ENCODE measurements at places on chromosomes 6 and 20.

DNA sequence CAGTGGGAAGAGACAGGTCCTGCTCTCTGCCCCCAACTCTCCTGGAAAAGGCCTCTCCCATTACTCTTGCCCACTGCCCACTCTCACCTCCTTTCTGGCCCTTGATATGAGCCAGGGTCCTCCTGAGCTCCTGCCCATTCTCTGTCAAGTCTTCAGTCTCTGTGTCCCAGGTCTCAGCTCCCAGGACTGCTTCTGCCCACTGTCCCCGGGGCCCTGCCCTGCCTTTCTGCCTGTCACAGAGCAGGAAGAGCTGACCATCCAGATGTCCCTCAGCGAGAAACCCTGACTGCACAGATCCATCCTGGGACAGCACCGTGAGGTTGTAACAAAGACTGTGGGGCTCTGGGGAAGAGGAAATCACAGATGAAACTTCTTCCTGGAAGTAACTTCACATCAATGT lies 22.2 kb downstream of the HLA-F start:
- no peak for DNase-seq

DNA sequence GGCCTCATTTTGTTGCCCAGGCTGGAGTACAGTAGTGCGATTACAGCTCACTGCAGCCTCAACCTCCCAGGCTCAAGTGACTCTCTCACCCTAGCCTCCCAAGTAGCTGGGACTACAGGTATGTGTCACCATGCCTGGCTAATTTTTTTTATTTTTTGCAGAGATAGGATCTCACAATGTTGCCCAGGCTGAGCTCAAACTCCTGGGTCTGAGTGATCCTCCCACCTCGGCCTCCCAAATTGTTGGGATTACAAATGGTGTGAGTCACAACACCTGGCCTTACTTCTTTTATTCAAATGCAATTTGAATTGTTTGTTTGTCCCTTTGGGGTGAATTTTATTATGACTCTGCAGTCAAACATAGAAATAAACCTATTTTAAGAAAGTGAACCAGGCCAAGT lies 131.7 kb upstream of the SLC22A16 start:
- DNase-seq, result no peak

- no peak for DNase-seq
These were observed 47.3 kb downstream of the ITCH start for GRCh38 chr20:34410336-34410735.

DNA sequence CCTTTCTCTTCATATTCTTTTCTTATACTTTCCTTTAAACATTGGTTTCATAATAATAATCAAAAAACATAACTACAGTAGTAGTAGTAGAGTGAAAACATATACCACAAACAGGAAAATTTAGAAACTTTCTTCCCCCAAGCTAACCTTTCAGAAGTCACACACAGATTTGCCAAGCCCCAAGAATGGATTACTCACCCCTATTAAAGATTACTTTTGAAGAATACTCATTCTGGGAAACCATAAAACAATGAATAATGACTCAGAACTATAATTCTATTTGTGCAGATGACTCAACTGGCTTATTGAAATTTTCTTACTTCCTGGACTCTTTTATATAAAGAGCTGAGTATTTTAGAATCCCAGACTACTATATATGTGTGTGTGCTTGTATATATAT lies 119.4 kb upstream of the GJE1 start:
- no peak for DNase-seq

DNA sequence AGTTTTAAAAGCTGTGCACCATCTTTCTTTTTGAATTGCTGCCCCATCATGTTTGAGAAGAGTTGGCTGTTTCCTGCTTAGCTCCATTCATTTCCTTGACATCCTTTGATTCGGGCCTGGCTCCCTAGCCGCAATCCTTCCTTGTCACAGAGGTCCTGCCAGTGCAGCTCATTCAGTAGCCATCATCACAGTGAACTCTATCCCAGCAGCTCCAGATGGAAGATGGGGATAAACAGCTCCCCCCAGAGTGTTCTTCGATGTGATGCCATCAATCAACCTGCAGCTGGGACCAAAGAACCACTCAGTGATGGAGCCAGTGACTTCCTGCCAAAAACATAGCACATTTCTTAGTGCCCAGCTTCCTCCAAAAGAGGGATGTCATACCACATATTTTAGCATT lies 158.8 kb downstream of the FRK start:
- DNase-seq, result no peak

DNA sequence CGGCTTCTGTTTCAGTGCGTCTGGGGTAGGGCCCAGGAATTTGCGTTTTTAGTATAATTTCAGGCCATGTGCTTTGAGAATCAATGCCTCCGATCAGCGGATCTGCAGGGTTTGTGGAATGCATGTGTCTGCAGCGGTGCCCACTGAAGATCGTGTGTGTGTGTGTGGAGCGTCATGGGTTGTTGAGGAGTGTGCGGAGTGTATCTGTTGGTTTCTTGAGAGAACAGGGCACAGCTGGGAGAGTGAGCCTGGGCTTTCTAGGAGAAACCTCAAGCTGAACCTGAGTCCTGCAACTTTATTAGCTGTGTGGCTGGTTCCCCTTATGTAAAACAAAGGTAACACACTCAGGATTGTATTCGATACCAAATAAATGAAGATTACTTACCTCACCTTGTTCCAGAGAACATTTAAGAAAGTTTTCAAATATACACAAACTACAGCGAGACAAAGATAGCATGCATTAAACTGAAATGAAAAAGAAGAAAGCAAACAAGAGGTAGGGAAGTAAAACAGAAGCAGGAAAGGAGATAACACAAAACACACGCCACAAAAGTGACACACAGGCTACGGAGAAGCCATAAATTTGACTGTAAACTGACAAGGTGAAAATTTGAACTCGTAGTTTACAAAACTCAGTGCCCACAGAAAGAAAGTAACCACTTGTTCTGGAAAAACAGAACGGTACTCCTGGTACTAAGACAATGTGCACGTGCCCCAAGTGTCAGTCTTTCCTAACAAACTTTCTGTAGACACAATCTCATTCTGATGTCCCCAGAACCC lies 28.8 kb downstream of the PDE10A start:
- DNase-seq, result no peak

DNA sequence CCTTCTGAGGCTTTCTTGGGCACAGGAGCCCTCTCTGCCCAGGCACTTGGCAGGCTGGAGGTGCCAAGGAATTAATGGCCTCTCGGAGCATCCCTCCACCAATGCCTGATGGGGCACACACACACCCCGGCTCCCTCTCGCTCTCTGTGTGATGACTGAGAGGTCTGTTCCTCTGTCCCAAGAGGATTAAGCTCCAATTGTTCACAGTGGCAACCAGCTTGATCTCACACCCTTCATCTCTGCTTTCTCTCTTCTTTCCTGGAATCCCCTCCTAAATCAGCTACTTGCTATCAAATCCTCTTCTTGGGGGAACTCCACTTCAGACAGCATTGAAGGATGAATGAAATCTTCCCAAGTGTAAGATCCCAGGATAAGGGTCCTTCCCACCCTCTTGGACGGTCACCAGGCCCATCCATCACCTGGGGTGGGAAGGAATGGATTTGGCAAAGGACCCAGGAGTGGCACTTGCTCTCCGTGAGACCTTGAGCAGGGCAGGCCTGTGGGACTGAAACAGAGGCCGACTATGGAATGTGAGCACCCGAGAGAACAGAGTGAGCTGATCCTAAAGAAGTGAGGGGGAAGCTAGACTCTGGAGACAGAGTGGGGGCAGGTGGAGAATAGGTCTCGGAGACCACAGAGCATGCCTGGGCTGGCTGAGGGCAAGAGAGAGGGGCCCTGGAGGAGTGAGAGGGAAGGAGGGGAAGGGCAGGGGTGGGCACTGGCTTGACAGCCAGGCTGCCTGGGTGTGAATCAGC lies 93.6 kb downstream of the GRM4 start:
- DNase-seq, result no peak

DNA sequence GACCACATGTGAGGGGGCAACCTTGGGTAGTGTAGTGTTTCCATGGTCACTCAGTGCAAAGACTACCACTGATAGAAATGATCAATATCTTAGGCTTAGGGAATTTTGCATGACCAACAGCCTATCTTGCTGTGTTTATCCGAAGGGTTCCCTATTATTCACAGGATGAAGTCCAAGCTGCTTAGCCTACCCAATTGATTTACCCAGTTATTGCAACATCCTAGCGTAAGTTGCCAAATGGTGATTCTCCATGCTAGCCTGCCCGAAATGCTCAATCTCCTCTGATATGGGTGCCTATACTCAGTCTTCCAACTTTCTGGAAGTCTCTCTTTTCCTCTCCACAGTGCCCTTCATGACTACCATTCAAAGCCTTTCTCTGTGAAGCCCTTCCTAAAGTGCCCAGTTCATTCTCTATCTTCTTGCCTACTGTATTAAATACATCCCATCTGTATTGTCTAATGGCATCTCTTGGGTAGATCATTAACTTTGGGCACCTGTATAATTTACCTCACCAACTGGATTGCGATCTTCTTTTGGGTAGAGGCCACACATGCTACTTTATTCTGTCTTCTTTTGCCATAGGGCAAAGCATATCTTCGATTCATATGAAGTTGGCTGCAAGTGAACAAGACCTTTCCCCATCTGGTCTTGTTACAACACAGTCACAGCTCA lies 240.5 kb downstream of the CLIC5 start:
- DNase-seq, result no peak

DNA sequence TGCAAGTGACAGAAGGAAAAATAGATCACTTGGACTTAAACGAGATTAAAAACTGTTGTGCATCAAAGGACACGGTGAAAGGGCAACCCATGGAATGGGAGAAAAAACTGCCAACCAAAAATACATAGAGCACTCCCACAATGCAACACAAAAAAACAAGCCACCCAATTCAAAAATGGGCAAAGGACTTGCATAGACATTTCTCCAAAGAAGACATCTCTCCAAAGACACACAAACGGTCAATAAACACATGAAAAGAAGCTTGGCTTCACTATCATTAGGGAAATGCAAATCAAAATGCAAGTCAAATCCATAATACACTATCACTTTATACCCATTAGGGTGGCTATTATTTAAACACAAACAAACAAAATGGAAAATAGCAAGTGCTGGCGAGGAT lies 45.0 kb downstream of the PXDC1 start:
- no peak for DNase-seq

DNA sequence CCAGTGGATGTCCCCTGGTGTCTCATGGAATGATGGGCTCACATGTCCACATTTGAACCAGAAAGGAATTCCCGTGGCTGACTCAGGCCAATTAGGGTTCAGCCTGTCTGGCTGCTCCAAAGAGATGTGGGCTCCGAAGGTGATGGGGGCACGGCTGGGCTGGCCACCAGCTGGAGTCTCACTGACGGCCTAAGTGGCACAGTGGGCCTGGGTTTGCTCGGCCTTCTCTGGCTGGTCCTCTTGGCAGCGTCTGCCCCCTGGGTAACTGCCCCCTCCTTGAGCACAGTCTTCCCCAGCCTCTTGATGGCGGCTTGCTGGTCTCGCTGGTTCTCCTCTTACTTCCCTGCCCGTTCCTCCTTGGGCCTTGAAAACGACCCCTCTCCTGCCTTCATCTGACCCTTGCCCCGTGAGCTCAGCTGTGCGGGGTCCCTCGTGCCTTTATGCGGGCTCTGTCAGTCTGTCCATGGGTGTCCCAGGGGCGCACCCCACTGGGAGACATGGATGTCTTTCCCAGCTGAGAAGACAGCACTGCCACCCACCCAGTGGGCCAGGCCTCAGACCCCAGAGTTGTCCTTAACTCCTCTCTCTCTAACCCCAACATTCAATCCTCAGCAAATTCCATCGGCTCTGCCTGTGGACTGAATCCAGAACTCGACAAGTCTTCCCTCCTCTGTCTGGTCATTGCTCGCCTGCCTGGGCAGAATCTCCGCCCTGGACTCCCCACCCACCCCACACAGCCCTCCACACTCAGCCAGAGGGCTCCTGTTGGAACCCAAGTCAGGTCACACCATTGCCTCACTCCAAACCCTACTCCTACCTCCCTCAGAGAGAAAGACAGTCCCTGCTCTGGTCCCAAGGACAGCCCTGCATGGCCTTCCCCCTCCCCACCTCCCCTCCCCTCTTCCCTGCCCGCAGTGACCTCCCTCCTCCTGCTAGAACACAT lies 78.7 kb downstream of the CEBPB start:
- DNase-seq, result no peak

- no peak for DNase-seq
These were observed 27.8 kb downstream of the CASS4 start for GRCh38 chr20:56439771-56440291.

DNA sequence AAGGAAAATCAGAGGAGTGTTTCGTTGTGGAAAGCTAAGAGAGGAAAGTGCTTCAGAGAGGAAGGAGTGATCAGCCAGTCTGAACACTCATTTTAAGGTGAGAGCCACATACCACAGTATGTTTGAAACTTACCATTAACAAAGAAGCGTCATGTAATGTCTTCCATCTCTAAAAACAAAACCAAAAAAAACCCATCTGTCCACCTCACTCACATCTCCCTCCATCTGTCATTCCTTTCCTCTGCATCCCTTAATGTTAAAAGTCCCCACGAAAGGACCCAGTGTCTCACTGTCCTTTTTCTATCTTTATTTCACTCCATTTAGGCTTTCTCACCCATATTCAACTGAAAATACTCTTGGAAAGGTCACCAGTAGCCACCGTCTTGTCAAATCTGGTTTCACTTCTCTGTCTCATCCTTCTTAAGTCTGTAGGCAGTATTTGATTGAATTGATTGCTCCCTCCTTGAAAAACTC lies 59.4 kb upstream of the GNRH2 start:
- DNase-seq, result no peak

GRCh38 chr6:109516929-109517328 lies 33.9 kb upstream of the ZBTB24 start:
- DNase-seq, result no peak

- DNase-seq, result no peak
These were observed 87.2 kb downstream of the TAF4 start for GRCh38 chr20:61978491-61978890.

DNA sequence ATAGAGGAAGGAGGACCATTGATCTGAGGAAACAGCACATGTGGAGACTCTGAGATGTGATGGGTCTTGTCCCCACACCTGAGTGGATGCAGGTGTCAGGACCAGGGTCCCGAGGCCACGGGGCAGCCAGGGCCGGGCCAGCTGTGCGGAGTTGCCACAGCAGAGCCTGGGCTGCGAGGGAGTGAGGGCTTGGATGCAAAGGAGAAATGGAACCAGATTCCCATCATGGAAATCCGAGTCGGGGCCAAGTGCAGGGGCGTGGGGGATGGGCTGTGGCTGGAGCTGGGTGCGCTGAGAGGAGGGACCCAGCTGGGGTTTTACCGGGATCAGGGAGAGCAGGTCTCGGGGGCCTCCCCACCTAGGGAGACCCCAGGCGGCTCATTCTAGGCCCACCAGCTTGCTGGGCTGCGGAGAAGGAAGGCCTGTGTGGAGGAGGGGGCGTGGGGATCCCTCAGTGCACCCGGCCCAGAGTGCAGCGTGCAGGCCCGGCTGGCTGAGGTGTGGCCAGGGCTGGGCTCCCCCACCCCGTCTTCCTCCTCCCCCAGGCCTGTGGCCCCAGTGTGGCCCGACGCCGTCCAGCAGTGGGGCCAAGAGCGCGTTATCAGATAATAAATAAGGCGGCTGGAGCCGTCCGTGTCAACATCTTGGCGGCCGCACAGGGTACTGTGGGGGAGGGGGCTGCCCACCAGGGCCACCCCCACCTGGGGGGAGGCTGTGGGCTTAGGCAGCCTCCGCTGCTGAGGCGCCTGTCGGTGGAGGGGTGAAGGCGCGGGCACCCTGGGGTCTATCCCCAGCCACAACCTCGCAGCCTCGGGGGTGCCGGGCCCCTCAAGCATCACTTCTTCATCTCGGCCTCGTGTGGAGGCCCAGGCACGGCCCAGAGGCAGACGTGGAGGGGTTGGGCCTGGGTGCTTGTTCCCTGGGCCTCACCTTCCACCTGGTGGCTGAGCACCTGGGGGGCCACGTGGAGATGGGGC lies 17.2 kb downstream of the GATA5 start:
- DNase-seq, result no peak
